SJSA1 (cell line): ENCODE measurements at places on chromosomes 13 and 19. TPM values are rescaled to one million over a fixed set of nuclear protein-coding genes. Genes with fewer than 3 reads are reported as not detected.

Gene OR4F17
- total RNA-seq: not detected in 2 replicates

DNA sequence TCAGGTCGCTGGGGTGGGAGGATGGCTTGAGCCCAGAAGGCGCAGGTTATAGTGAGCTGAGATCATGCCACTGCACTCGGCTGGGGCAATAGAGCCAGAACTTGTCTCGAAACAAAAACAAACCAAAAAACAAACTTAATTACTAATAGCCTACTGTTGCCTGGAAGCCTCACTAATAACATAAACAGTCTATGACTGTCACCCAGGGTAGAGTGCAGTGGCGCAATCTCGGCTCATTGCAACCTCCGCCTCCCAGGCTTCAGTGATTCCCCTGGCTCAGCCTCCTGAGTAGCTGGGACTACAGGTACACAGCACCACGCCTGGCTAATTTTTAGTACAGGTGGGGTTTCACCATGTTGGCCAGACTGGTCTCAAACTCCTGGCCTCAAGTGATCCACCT, 18.0 kb downstream of the CATSPERD start:
- no peak for DNase-seq

DNA sequence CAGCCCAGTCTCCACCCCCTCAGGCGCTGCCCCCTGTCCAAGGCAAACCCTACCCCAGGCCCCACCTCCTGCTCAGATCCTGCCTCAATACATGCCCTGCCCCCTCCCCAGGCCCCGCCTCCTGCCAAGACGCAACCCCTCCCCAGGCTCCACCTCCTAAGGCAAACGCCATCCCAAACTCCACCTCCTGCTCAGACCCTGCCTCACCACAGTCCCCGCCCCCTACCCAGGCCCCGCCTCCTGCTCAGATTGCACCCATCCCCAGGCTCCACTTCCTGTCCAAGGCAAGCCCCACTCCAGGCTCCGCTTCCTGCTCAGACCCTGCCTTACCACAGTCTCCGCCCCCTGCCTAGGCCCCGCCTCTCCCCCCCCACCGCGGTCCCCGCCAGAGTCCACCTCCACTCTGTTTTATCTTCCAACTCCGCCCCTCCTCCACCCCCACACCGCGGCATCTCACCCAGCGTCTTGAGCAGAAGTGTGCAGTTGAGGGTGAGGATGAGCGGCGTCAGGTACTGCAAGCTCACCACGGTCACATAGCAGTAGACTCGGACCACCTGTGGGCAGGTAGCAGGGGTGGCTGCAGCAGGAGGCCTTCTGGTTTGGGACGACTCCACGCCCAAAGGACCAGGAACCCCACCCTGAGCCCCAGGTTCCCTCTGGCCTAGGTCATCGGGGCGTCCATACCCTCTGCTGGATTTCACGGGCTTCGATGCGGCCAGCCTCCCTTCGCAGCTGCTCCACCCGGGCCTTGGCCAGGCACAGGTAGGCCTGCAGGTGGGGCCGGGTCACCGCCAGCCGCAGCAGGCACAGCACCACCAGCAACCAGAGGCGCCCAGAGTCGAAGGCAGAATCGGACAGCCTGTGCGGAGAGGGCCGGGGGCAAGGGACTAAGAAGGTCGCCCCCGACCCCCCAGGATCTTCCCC, 17.7 kb downstream of the TMEM161A start:
- no peak for DNase-seq

DNA sequence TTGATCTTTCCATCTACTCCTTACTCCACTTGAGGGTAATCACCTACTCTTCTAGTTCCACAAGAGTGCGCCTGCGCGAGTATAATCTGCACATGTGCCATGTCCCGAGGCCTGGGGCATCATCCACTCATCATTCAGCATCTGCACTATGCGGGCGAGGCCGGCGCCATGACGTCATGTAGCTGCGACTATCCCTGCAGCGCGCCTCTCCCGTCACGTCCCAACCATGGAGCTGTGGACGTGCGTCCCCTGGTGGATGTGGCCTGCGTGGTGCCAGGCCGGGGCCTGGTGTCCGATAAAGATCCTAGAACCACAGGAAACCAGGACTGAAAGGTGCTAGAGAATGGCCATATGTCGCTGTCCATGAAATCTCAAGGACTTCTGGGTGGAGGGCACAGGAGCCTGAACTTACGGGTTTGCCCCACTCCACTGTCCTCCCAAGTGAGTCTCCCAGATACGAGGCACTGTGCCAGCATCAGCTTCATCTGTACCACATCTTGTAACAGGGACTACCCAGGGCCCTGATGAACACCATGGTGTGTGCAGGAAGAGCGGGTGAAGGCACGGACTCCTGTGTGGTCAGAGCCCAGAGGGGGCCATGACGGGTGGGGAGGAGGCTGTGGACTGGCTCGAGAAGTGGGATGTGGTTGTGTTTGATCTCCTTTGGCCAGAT, 2.7 kb upstream of the KLK2 start:
- DNase-seq: no peak

DNA sequence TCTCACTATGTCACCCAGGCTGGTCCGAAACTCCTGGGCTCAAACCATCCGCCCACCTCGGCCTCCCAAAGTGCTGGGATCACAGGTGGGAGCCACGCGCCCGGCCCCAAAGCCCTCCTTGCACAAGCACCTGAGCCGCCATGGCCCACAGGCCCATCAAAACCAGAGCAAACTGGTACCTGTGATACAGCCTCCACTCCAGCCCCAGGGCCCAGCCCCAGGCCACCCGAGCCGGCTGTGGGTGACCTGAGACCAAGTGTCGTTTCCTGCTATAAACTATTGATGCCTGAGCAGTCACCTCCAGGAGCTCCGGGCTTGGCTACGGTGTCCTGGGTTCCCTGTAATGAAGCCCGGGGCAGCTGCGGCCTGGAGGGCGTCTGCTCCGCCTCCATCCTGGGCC, 9.7 kb upstream of the PTBP1 start:
- DNase-seq: no peak
